Cortex of kidney (tissue), 1 donor: ENCODE measurements at places on chromosomes 1 and 21.

DNA sequence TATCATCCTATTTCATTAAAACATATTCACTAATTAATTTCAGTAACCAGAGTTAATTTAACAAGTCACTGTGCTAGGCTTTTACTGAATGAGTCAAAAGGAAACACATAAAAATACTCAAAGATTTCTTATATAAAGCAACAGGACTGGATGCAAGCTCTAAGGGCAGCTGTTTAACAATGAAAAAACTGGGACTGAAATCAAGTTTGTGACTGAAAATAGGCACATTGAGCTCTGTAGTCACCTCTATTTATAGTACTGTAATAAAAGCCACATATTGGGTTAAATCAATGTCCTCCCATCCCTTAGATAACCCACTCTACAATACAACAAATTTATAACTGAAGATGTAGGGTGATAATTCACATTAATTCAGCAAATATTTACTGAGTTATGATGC lies 52.4 kb downstream of the SMYD3 start:
- DNase-seq, result no peak

GRCh38 chr1:56189946-56190805 lies 389.2 kb downstream of the PLPP3 start:
- DNase-seq, result no peak

DNA sequence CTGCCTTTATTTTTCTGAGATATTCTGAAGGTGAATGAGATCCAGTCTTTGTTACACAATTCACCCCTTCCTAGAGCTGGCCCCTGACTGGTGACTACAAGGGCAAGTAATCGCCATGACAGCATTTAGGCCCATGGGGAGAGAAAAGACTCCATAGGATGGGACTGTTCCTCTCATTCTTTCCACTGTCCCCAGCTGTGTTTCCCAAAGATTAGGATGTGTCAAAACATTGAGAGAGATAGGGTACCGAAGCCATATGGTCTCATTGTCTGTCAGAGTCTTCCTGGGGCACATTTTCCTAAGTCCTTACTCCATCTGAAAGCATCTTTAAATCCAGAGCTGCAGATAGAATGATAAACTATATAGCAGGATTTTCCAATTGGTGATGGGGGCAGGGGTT lies 423.5 kb downstream of the OMA1 start:
- DNase-seq, result no peak

DNA sequence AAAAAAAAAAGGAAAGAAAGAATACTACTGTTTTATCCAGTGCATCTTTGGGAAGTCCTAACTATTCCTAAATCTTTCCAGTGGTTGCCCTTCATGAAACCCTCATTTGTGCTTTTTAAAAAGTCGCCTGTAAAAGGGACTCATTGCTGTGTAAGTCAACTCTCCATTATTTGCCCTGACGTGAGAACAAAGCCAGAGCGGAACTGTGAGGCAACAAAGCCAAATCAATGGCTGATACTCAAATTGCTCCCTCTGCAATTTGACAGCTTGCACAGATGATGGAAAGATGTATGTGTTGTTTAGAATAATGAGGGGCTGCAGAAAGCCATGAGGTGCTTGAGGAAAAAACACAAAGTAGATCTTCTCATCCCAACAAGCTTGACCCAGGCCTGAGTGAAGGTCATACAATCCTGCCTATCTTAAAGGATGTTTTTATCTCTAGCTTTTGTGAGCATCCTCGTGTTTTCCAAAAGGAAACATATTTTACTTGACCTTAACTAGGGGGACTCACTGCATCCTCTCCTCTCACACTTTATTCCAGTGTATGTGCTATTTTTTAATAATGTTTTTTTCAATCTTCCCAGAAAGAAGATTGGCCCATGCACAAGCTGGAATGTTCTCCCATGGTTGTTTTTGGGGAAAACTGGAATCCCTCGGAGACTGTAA lies 33.4 kb downstream of the SMYD2 start:
- DNase-seq, result no peak

- no peak for DNase-seq
These were observed 475.4 kb upstream of the NR5A2 start for GRCh38 chr1:199551967-199552565.

DNA sequence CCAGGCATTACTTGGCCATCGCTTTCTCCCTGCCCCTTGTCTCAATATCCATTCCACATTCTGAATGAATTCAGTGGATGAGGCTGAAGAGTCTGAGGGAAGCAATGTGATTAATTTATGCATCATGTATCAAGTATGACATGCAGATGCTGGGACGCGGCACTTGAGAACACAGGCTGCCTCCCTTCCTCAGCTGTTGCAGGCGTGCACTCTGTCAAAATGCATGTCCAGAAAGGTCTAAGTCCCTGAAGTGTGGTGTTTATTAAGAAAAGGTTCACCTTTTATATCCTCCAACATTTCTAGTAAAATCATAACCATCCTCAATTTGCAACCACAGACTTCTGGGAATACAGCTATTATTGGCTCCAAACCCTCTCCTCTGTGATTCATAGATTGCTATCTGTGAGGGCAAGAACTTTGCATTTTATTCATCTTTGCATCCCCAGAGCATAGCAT lies 22.6 kb upstream of the RAB3GAP2 start:
- DNase-seq, result no peak

DNA sequence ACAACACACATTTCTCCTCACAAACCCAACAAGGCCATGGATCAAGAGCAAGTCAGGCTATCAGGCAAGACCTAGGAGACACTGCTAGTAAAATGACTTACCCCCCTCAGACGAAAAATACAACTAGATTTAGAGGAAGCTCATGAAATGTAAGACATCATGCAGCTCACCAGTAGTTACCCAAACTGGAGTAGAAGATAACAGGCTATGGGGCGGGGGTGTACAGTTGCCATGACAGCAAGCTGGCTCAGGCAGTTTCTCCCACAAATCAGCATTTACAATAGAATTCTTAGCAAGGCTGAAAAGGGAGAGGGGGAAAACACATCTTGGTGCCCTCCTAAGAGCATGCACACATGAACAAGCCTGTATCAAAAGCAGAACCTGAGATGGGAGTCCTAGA lies 13.9 kb downstream of the TPM3 start:
- no peak for DNase-seq

GRCh38 chr1:19438516-19439195 lies 46.7 kb downstream of the CAPZB start:
- no peak for DNase-seq

DNA sequence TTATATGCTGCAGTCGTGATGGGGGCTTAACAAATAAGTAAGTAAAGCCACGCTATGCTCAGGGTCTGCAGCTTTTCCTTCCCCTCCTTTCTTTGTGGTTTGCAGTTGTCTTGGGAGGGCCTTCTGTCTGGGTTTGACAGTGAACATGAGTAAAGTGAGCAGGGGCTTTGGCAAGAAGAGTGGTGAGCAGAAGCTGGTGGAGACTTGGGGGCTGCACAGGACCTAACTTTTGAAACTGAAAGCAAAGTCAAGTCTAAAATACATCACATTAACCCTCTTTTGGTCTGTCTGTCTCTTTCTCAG lies 368.6 kb upstream of the VAMP3 start:
- DNase-seq, result no peak

DNA sequence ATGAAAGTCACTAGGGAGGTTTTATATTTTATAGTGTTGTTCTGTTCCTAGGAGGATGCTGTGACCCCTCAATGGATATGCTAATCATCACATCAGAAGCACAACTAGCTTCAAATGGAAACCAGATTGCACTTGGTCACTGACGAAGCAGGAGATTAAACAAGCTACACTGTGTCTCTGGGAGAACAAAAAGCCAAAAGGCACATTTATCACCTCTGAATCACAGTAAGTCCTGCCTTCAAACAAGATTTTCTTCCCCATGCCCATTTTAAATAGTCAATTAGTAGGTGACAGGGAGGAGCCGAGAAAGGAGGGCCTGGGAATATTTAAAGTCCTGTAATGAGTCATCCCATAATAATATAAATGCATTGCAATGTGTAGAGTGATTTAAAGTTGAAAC lies 38.1 kb downstream of the RGS2 start:
- no peak for DNase-seq

DNA sequence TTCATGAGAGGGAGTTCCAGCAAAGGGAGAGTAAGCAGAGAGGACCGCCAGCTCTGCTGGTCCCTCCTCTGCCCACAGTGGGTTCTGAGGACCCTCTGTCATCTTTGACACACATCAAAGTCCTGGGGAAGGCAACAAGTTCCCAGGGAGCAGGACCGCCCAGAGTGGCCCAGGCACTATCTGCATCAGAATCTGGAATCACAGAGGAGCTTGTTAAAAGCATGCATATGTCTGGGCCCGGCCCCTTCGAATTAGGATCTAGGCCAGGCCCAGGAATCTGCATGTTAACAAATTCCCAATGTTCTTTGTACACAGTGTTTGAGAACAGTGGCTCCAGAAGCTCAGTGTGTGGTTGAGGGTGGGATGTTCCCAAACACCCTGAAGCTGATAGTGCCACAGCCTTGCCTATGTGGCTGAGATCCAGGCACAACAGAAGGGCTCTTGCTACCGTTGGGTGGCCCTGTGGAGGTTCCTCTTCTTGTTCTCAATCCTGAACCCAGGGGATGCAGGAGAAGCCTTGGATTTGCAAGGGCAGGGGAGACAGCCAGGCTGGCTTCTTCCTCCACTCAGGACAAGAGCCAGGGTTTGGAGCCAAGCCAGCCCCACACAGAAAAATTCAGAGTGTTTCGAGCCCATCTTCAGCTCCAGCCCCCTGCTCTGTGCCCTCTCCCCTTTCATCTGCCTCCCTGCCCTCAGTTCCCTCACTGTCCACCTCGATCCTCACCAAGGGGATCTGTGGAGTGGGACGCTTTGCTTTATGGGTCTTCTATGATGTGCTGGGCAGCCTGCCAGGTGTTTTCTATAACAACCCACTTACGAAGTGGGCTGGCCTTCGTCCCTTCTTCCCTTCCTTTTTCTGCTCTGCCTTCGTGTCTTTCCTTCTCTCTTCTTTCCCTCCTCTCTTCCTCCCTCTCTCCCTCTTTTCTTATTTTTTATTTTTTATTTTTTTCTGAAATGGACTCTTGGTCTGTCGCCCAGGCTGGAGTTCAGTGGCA lies 129.0 kb upstream of the TMPRSS2 start:
- DNase-seq, result no peak

GRCh38 chr1:8527941-8528340 lies 210.0 kb downstream of the SLC45A1 start:
- no peak for DNase-seq

DNA sequence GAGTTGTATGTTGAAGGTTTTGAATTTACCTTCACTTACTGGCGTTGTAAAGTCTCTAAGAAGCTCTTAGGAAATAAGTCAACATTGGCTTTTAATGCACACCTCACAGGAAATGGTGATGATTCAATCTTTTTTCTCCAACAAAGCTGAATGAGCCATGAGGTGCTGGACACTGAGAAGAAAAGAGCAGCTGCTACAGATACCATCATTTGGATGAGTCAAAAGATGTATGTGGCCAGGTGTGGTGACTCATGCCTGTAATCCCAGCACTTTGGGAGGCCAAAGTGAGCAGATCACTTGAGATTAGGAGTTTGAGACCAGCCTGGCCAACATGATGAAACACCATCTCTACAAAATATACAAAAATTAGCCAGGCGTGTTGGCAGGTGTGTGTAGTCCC lies 3.3 kb upstream of the IL23R start:
- no peak for DNase-seq

- no peak for DNase-seq
These were observed 46.0 kb downstream of the GRIK3 start for GRCh38 chr1:36988321-36988720.

- no peak for DNase-seq
These were observed at the start of gene BCAN for GRCh38 chr1:156641761-156642264. Gene BCAN, plus strand, starts transcription at chr1:156642117. Its CDS starts 3,938 bp downstream, at chr1:156646055.

GRCh38 chr1:43786201-43786958 lies 79.0 kb downstream of the ST3GAL3 start:
- DNase-seq, result no peak

DNA sequence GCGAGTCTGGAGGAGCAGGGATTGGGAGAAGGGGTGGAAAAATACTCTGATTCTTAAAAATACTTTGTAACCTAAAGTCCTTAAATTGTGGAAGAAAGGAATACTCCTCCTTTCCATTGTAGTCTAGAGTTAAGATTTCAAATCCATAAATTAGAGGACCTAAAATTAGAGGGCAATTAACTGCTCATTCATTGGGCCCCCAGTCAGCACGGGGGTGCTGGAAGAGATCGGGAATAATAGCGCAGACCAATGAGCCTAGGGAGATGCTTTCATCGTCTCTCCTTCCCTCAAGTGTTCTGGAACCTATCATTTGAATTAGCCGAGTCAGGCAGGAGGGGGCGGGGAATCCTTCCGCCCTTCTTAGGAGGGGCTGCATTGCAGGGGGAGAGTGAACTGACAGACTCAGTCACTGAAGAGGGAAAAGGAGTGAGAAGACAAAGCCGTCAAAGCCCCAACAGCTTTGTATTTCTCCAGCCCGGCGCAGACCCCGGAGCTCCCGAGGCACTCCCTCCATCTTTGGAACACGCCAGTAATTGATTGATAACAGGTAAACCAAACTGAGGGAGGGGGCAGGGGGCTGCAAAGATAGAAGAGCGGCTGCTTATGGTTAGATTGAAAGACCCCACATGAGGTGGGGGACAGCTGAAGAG lies at the start of gene MLLT11:
Gene MLLT11 (plus strand): TSS at position 391 of the 650 bp plus-strand sequence. CDS start 6,828 bp downstream, outside the sequence.
- no peak for DNase-seq

DNA sequence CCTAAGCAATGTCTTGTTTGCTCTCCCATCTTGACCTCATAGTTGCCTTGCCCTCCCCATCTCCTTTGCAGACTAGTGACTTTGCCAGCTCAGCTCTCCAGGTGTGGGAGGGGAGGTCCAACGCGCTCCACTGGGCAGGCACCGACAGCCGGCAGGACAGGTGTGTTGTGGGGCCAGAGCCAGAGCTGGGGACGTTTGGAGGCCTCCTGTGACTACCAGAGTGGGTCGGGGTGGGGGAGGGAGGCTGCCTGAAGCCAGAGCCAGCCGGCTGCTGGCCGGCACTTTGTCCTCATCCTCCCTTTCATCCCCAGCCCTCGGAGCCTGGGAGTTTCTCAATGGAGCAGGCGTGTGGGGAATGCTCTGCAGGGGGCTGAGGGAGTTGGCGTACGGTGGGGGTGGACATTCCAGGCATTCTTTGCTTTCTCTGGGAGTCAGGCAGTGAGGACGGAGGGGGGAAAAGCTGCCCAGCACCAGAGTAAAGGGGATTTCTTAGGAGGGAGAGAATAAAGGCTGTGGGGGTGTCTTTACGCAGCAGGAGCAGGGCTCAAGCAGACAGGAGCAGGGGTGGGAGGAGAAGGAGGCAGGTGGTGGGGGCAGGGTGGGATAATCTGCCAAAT lies 20.2 kb downstream of the NUAK2 start:
- no peak for DNase-seq

DNA sequence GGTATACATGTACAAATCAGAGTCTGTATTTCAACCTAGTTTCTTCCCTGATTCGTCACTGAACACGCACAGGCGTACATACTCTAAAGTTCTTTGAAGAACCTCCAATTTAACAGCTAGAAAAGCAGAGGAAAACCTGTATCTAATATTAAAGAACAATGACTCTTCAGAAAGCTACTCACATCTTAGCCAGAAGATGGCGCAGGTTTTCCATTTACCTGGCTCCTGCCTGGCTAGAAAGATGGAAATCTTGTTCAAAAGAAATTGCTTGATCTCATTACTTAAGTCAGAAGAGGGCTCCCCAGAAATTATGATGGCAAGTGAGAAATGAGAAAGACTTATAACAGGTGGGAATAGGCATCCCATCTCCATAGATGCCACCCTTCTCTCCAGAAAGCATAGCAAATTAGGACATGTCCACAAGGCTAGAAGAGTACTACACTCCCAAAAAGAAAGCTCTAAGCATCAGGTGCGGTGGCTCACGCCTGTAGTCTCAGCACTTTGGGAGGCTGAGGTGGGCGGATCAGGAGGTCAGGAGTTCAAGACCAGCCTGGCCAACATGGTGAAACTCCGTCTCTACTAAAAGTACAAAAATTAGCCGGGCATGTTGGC lies 19.0 kb upstream of the L1TD1 start:
- DNase-seq, result no peak

GRCh38 chr21:32325706-32326105 lies 27.1 kb downstream of the MRAP start:
- DNase-seq, result no peak
